NB4 (cell line): ENCODE measurements at places on chromosomes 3 and 15.

GRCh38 chr3:192840143-192840836, 77.4 kb downstream of the MB21D2 start:
- no peak for DNase-seq

DNA sequence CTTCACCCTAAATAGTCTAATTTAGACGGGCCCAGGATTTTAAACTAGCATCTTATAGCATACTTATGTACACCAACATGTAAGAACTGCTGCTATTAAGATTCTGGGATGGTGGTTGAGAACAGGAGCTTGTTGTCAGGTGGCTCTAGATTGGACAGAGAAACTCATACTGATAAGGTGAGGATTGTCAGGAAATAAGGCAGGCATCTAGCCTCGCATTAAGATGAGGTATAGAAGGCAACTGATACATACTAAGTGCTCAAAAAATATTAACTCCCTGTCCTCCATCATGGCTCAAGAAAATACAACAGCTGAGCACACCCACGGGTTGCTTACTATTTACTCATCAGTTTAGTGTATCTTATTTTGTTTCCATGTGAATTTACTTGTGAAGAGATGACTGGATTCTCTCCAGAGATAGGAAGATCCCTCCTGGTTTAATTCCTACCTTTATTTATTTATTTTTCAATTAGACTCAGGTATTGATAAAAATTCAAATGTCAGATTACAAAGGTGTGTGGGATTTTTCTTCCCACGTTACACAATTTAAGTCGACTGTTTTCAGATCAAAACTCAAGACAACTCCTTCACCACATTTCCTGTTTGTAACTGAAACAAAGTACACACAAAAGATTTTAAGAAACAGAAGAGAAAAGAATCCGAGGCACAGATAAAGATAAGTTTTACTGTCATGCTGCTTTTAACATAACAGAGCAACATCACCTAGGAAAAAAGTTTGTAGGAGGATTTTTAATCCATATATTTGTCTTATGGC, at the start of gene TRAT1:
Gene TRAT1 (plus strand): TSS at position 664 of the 775 bp plus-strand sequence. CDS start 142 bp downstream, outside the sequence.
- no peak for DNase-seq

DNA sequence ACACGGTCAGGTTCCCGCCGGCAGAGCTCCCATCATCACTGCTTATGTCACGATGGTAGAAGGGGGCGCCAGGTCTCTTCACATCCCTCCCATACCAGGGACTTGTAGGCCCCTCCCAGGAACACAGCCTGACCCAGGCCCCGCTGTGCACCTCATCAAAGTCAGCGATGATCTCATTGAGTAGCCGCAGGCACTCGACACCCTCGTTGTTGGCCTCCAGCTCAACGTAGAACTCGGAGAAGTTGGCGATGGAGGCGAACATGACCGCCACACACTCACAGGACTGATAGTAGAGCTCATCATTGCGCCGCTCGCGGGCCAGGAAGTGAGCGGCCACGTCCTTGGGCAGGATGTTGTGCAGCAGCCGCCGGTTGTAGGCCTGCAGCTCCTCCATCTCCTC, 89.2 kb downstream of the SEC22A start:
- no peak for DNase-seq

DNA sequence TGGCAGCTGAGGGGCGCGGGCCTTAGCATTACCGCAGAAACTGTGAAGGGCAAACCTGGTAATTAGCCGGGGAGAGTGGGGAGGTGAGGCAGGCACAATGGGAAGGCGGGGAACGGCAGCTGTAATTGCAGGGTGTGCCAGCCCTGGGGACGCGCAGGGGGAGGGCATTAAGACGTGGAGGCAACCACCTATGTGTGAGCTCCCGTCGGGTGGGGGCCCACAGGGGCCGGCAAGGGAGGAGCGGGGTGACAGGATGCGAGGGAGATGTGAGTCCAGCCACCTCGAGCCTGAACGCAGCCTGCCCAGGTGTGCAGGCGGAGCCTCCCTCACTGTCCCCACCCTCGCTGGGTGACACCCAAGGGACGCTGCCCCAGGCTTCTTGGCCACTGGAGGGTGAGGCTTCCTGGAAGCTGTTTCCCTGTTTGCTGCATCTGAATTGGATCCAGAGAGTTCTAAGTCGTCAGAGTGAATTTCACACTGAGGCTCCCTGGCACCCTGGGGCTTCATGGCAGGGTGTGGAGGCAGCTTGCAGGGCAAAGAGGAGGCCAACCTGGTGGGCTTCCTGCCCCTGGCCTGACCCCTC, 130.6 kb upstream of the MEF2A start:
- no peak for DNase-seq

GRCh38 chr15:62046078-62046743, 14.0 kb downstream of the VPS13C start:
- DNase-seq, result no peak

GRCh38 chr15:71112429-71112828, 2.8 kb upstream of the THSD4 start:
- DNase-seq, result no peak

GRCh38 chr3:182508919-182509711, 284.2 kb upstream of the ATP11B start:
- no peak for DNase-seq

DNA sequence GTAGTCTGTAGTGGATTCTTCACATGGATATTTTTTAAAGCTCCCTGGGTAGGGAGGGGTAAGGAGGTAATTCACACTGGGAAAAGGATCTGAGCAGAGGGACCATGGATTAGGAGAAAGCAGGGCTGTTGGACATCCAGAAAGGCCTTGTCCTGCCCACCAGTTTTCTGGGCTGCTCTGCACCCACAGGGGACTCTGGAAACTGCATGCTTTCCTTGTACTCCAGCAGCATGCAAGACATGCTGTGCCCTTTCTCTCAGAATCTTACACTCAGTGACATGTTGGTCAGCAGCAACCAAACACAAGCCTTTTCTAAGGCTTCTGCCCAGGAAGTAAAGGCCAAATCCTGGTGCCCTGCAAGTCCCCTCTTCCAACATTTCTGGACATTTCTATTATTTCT, 2.5 kb upstream of the FBN1 start:
- DNase-seq, result no peak

- no peak for DNase-seq
These were observed 85.7 kb downstream of the VGLL4 start for GRCh38 chr3:11558002-11558401.

DNA sequence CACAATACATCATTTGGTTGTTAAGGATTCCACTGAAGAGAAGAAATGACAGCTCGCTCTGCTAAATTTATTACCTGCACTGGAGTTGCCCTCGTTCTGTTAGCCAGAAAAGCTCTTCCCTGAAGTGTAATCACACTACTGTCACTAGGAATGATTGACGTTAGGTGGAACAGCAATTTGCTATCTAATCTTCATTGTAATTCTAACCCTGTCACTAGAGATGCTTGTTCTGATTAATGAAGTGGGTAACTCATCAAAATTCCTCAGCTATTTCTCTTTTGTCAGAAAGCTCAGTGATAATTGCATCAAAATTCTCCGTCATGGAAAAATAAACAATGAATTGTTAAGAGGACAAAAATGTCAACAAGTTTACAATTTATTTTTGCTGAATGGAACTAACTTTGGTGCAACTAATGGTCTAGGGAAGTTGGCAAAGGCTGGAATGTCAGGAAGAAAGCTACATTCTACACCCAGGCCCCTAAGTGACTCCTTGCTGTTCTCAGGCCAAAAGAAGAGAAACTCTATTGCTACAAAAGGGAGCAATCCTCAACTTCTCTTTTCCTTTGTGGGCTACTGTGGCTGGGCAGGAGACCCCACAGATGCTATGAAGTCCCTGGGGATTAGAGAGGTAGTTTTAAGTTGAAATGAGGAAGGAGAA, 34.1 kb downstream of the CCDC191 start:
- peak; percentile 41 for DNase-seq

GRCh38 chr15:51751697-51752683, 593 bp downstream of the TMOD2 start:
- DNase-seq, result peak; percentile 73

GRCh38 chr3:24640330-24640877, 145.8 kb upstream of the THRB start:
- DNase-seq, result peak; percentile 2

DNA sequence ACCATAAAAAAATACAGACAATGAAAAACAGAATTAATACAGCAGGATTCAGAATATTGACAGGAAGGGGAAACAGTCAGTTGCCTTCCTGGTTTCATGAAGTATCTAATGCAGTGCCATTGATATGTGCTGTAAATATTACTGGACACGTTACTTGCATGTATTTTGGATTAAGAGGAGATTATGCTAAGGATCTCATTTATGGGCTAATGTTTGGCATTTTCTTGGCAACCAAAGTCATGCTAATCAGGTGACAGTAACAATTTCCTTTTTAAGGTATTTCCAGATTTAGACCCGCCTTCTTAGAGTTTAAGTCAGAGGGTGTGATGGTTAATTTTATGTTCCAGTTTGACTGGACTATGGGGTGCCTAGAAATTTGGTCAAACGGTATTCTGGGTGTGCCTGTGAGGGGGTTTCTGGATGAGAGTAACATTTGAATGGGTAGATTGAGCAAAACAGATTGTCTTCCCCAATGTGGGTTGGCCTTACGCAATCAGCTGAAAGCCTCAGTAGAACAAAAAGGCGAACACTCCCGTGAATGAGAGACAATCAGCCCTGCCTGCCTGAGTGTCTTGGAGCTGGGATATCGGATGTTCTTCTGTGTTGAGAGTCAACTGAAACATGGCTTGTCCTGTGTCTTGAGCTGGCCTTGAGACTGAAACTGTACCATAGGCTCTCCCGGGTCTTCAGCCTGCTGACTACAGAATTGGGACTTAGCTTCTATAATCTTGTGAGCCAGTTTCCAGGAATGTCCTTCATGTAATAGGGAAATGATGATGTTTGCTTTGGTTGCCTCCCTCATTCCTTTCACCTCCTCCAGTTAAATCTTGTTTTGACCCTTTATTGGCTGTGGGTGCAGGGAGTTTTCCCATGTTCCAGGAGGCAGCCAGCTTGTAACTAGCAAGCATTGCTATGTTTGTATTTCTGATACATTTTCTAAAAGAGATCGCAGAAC, 10.5 kb downstream of the SQOR start:
- peak; percentile 76 for DNase-seq

DNA sequence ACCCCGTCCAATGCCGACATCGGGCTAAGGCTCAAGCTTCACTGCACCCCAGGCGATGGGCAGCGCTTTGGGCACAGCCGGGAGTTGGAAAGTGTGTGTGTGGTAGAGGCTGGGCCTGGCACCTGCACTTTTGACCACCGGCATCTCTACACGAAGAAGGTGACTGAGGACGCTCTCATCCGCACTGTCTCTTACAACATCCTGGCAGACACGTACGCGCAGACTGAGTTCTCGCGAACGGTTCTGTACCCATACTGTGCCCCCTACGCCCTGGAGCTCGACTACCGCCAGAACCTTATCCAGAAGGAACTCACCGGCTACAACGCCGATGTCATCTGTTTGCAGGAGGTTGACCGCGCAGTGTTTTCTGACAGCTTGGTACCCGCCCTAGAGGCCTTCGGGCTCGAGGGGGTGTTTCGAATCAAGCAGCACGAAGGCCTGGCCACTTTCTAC, 1.0 kb downstream of the PDE12 start:
- peak; percentile 73 for DNase-seq

GRCh38 chr15:58240191-58240932, 102.2 kb downstream of the AQP9 start:
- DNase-seq, result no peak

- DNase-seq, result no peak
These were observed 635.1 kb upstream of the AGTR1 start for GRCh38 chr3:148062590-148062989.

DNA sequence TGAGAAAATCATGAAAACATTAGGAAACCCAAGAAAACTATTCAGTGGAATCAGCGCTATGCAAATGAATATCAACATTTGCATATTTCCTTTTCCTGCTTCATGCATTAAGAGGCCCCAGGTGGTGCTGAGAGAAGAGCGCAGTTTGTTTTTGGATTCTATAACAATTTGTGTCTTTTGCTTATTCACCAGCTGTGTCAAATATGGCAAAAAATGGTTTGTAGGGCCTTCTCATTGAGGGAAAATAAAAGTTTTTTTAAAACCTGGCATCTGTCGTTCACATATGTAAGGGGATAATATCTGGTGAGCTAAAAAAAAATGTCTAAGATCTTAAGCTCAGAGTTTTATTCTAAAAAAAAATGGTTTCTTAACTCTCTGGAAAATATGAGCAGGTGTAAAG, 122.5 kb upstream of the ROBO2 start:
- no peak for DNase-seq

DNA sequence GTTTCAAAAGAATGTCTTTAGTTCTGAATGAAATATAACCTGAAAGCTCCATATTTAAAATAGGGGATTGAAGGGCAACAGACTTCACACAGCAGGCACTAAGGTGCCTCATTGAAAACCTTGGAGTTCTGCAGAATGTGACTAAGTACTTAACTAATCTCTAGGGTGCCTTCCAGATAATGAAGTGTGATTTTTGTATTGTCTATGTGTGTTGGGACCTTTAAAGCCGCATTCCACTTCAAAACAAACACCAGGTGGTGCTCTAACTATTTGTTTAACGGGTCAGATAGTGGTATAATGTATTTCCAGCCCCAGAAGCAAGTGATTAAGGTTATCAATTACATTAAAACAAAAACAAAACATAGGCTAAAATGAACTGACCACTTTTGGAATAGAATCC, 28.0 kb downstream of the TFG start:
- peak; percentile 20 for DNase-seq

DNA sequence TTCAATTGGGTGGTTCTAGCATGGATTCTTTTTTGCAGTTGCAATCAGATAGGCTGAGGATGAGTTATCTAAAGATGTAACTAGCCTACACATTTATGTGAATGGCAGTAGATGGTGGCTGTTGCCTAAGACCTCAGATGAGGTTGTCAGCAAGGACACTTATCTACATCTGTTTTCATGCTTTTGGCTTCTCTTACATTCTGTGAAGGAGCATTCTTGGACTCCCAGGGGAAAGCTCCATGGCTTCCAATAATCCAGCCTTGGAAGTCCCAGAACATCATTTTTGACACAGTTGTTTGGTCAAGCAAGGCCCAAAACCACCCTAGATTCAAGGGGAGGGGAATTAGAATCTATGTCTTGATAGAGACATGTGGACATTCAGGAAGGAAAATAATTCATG, 332.2 kb upstream of the RBMS3 start:
- DNase-seq, result no peak
